ENCODE measurements at places on chromosomes 2 and 18.

GRCh38 chr18:60404486-60405085, 32.0 kb upstream of the MC4R start:
- DNase-seq: no peak

- DNase-seq: no peak
Observed at GRCh38 chr2:8520791-8521344, 161.0 kb upstream of the ID2 start.

- no peak for DNase-seq
Observed at GRCh38 chr2:14773696-14774095, 141.2 kb downstream of the LRATD1 start.

GRCh38 chr2:73291461-73292315, 1.7 kb downstream of the EGR4 start:
- DNase-seq: peak; percentile 17

GRCh38 chr18:28112056-28112470, 64.9 kb downstream of the CDH2 start:
- DNase-seq: peak; percentile 53

DNA sequence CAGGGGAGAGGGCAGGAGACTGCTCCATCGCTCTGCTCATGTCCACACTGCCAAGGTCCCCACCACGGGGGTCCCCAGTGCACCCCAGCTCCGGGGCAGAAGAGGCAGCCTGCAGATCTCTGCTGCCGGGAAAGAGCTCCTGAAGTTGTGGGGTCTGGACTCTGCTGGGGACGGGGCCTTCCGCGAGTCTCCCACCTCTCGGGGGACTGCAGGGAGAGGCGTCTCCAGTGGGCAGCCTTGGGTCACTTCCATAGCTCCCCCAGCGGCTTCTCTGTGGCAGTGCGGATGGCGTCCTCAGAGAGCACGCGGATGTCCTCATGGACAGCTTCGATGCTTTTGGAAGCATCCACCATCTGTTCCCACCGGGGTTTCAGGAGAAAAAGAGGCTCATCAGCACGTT, 10.7 kb downstream of the DTYMK start:
- DNase-seq: no peak

DNA sequence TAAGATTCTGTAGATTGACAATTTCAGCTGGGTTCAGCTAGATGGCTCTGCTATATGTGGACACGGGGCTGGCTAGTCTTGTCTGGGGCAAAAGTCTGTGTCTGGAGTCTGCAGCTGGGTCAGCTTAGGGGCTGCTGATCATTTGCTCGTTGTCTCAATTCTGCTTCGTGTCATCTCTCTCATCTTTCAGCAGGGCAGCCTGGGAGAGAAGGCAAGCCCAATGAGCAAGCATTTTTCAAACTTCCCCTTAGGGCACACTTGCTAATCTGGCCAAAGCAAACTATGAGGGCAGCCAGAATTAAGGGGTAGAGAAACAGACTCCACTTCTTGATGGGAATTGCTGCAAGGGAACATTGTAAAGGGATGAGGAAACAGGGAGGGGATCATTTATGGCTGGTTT, 462.6 kb downstream of the SLC4A3 start:
- DNase-seq: no peak

GRCh38 chr2:191145769-191146471, 4.9 kb downstream of the STAT4 start:
- no peak for DNase-seq
